Omental fat pad (tissue), 4 donors: ENCODE measurements at places on chromosomes 2 and 18. TPM values are rescaled to one million over a fixed set of nuclear protein-coding genes. Genes with fewer than 3 reads are reported as not detected.

The DSG2 gene
- total RNA-seq = 33.5 TPM

The ARMC9 gene
- 15.9 TPM for total RNA-seq

The DSEL gene
- total RNA-seq = 22.4 TPM

DNA sequence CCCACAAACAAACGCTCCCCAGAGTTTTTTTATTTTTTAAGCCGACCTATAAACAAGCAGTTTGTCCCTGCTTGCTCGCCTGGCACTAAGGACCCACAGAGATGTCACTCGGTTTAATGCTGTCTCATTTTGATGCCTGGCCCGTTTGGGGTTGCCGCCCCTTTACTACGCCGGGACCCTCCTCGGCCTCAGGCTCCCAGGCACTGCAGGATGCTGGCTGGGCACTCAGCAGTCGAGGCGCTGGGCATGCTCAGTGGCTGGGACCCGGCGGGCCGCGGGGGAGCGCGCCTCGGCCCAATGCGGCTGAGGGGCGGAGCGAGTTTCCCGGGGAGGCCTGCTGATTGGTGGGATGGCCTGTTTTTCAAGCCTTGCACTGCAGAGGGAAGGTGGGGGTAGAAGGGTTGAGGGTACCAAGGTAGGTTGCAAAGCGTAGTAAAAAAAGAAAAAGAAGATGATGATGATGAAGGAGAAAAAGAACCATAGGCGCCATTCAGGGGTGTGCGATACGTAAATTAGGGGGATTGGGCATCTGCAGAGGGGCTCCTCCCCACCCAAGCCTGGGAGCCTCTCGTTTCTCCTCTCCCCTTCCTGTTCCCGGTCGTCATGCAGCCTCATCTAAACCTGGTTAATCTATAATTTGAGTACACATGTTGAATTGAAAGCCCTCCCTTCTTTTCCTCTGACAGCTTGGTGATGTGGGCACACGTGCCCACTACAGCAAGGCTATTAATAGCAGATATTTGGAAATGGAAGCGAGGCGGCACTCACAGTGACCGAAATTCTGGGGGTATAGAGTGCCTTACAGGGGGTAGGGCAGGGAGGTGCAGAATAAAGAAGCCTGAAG lies 1.5 kb upstream of the IRS1 start:
- no peak for DNase-seq

DNA sequence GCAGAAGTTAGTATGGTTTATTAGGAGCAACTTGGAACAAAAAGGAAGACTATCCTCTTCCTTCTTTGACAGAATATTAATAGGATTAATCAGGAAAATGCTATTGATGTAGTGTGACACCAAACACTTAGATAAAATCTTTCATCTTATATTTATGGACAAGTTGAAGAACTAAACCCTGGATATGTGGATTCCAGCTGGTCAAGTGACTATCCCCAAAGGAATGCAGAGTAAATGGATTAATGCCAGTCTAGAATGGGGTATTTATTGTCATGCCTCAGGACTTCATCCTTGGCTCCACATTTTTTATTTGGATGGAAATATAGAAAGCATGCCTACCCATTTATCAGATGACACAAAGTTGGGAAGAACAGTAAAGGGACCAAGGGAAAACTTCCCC lies 124.0 kb upstream of the TTC39C start:
- no peak for DNase-seq

DNA sequence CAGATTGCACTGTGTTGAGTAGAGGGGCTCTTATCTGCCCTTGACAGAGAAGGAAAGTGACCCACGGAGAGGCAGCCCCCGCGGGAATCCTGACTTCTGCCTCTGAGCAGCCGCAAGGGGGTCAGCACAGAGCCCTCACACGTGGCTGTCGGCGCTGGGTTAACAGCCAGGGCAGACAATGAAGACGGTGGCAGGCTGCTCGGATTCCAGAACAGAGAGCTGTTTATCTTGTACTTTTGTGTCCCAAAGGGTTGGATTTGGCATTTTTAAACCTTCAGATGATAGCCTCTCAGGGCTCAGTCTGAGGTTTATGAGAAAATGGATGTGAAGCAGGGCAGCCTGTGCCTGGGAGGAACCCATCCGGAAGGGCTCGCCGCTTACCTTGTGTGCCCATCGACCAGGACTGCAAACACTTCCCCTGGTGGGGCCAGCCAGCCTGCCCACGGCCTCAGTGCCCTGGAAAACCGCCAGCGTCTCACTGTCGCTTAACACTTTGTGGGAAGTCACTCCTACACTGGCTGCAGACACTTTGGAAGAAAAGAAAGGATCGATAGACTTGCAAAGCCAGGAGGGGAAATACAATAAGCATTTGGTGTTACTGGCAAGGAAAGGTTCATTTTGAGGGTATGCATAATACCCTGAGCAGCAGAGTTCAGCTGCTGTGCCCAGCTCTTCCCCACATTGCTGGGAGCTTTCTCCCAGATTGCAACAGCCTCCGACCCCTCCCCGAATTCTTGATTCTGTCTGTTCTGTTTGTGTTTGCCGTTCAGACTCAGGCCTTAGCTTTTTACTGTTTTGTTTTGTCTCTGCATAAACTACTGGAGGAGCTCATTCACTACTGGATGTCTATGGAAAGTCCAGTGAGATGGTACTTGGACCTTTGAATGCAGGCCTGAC lies 325.3 kb upstream of the MYT1L start:
- no peak for DNase-seq

DNA sequence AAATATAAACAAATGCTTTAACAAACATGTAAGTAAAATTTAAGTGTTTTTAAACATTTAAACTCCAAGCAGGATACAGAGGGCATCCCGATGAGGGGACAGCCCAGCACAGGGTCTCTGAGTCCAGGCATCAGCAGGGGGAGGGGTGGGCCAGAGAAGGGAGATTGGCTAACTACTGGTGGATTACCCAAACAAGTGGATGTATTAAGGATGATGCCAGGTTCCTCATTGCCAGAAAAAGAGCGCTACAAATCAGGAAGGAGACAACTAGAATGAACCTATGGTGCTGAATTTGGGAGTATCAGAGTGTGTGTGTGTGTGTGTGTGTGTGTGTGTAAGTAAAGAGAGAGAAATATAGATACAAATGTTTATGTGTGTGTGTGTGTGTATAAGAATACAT lies 162.0 kb upstream of the RMP24 start:
- no peak for DNase-seq

The SPATA3 gene
- total RNA-seq = not detected

DNA sequence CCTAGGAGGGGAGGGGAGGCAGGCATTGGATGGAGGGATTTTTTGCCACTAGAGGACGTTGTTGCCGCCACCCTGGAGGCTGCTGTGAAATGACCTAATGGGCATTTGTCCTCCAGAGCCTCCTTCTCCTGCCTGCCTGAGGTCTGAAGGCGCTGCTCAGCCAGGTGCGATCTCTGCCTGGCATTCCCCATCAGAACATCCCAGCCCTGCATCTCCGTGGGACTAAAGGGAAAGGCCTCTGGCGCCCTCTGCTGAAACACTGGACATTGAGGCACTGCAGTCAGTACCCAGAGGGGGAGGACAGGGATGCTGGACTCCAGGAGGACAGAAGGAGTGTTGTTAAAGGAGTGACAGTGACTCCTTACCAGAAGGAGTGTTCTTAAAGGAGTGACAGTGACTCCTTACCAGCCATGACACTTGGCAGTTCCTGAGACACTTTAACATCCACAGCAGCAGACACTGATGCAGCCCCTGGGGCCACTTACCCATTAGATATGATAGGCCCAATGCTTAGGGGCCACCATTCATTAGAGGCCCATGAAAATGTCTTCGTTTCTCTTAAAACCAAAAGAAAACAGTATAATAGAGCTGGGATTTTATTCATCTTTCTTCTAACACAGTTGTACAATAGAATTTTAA lies 17.0 kb downstream of the THNSL2 start:
- DNase-seq = no peak

- DNase-seq = no peak
Measured at GRCh38 chr2:85888020-85888683, 638 bp downstream of the ST3GAL5 start.

DNA sequence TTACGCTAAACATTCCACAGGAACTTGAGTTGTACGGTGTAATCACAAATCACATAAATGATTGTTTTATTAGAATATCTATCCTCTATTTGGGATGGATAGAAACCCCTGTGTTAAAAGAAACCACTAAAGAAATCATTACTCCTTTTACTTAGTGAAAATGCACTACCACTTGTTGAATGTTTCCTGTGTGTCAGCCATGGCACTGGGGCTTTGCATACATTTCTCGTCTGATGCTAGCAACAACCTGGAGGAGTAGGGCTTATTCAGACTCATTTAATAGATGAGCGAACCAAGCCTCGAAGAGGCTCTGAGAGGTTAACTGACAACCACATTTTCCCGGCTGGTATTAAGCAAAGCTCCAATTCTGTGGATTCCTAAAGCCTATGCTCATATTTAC lies 60.5 kb upstream of the PELI1 start:
- no peak for DNase-seq

DNA sequence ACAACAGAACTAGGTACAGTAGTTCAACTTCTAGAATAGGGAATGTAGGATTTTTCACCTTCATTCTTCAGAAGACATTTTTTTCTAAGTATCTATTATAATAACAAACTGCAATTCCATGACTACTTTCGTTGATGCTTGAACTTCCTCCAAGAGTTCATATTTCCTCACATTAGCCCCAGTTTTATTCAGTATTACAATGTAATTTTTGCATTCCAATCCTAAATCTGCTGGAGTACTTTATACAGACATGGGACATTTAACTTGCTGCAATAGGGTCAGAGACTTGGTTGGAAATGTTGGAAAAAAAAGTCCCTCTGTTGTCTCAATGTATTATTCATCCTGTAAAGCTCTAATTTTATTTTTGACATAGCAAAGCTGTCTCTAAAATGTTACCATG lies 19.6 kb upstream of the FTCDNL1 start:
- DNase-seq = no peak

- no peak for DNase-seq
Measured at GRCh38 chr2:33320573-33320972, 155.9 kb upstream of the RASGRP3 start.

The IL36A gene
- total RNA-seq = not detected

DNA sequence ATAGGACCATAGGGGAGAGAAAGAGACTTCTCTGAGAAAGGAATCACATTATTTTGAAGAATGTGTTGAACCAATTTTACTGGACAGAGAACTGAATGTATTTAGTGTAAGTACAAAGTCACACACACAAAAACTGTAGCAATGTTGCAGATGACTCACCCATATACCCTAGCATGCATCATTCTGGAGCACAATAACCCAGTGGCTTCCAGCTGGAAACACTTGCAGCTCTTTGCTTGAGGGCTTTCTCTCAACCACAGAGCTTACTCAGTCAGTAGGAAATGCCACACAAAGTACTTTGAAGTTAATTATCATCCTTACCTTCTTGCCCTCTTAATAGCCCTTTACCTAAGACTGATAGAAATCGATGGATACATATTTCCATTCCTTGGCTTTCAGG lies 760.0 kb upstream of the FSHR start:
- no peak for DNase-seq

The DOK6 gene
- 0.96 TPM for total RNA-seq

The ADAM23 gene
- total RNA-seq = 3.7 TPM

GRCh38 chr2:43894743-43895142 lies 56.0 kb downstream of the ABCG8 start:
- DNase-seq = no peak

DNA sequence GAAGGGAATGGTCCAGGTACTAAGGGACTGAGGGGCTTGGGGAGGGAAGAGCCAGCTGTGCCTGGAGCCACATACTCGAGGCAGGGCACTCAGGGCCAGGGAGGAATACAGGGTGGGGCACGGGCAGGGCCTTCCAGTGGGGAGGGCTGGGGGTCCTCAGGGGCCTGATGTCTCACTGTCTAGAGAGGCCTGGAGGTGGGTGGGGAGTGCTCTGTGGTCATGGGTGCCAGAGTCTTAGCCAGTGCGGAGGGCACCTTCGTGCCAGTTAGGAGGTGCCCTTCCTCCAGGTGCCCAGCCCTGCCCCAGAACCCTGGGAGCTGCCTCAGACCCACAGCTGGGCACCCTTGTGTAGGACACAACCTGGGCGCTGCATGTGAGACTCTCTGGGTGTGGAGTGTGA lies 81.2 kb downstream of the SMAD7 start:
- DNase-seq = no peak

DNA sequence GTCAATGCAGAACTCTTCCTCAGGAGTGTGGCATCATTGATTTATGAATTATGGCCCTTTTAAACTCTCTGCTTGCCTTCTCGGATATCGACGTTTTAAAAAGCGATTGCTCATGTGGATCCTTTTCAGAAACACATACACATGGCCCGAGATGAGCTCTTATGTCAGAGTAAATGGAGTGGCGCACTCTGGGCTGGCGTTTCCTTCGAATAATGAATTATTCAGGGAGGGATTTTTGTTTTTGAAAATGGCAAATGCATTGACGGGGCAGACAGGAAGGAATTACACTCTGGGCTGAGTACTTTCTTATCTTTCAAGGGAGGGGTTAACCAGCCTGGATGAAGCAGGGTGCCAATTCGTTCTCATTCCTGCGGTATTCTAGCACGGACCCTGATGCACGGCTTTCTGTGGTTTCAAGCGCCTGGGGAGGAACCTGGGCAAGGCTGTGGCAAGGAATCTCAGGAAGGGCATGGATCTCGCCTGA lies 142.7 kb downstream of the PRKCE start:
- DNase-seq = no peak
